ENCODE measurements at places on chromosomes 4 and X. TPM values are rescaled to one million over a fixed set of nuclear protein-coding genes. Genes with fewer than 3 reads are reported as not detected.

DNA sequence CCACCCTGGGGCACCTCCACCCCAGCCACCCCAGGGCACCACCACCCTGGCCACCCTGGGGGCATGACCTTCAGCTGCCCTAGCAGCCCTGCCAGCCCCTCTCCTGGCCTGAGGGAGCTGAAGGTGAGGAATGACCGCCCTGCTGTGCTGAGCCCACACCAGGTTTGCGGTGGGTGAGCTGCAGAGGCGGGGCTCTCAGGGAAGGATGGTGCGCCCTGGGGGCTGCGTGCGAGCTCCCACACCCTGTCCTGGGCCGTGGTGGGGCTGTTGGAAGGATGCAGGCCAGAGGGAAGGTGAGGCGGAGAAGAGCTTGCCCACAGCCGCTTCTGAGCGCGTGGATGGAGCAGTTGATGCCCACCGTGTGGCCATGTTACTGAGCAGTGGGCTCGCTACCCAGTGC is 17.7 kb downstream of the UVSSA start:
- DNase-seq: no peak

The BANK1 gene
- 0.32 TPM for polyA plus RNA-seq

The GPR173 gene
- polyA plus RNA-seq: 9.2 TPM

The TEX13C gene
- polyA plus RNA-seq: not detected

- DNase-seq: no peak
Measured at GRCh38 chrX:22165732-22166457, 106.8 kb upstream of the CBLL2 start.
